ENCODE measurements at places on chromosomes 13 and 19. TPM values are rescaled to one million over a fixed set of nuclear protein-coding genes. Genes with fewer than 3 reads are reported as not detected.

DNA sequence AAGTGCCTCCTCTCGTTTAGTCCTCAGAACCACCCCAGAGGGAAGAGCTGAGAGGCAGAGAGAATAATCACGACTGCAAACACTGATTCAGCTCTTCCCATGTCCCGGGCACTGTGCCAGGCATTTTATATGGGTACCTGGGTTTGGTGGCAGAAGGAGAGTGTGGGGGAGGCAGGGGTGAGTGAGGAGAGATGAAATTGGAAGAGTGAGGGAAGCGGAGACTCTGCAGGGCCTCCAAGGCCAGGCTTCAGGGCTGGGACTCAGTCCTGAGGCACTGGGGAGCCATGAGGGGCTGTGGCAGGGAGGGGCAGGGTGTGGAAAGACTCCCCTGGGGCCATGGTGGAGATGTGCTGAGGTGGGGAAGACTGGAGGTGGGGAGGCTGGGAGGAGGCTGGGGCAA, 8.7 kb downstream of the SYNGR4 start:
- H3K4me3 ChIP-seq, result no peak overlapping the region
- no peaks in the 10 kb centered on the region for H3K4me1 ChIP-seq
- DNase-seq, result peak; percentile 72
- H3K27me3 ChIP-seq, result no peaks in the 10 kb centered on the region
- H3K36me3 ChIP-seq, result no peaks in the 10 kb centered on the region
- no peak overlapping the region for H3K27ac ChIP-seq

NFIC gene
- 168 TPM for total RNA-seq

HAUS8 gene
- 15.3 TPM for total RNA-seq

- no peak overlapping the region for H3K4me3 ChIP-seq
- no peak for DNase-seq
- H3K36me3 ChIP-seq, result no peaks in the 10 kb centered on the region
- H3K4me1 ChIP-seq, result no peaks in the 10 kb centered on the region
Measured at GRCh38 chr13:86601351-86601750, 802.1 kb upstream of the SLITRK6 start.

DNA sequence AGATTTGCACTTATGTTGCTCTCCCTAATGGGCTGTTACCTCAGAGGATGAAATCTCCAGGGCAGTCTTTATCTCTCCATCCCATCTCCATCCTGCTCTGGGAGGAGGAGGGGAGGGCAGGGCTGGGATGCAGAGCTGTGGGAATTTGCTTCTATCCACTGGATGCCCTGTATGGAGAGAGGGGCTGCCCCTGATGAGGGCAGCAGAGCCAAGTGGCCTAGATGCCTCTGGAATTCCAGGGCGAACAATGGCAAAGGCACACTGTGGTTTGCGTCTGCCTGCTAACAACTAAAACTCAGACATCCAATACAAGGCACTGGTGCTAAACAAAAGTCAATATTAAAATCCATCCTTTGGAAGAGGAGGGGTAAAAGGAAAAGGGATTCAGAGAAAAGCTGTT, 165.1 kb downstream of the COG6 start:
- H3K27me3 ChIP-seq, result no peaks in the 10 kb centered on the region
- DNase-seq, result no peak
- no peak overlapping the region for H3K27ac ChIP-seq

DNA sequence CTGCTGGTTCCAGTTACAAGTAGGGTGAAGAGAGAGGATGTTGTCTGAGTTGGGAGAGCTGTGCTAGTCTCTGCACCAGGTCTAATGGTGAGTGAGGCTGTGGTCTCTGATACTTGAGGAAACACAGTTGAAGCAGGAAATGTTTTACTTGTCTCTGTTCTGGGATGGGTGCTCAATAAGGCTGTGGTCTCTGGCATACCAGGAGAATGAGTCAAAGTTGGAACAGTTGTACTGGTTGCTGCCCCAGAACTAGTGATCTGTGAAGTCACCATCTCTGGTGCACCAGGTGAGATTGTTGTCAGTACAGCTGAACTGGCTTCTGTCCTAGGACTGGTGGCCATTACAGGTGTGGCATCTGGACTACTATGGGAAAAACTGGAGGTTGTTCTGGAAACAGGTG, 74.7 kb downstream of the MUC16 start:
- no peaks in the 10 kb centered on the region for H3K36me3 ChIP-seq
- no peaks in the 10 kb centered on the region for H3K27me3 ChIP-seq
- DNase-seq, result no peak
- no peaks in the 10 kb centered on the region for H3K4me1 ChIP-seq

GRCh38 chr13:98752467-98753290, at the start of gene SLC15A1:
TSS of gene SLC15A1 (minus strand) at chr13:98752672. CDS start at chr13:98752598, 74 bp downstream.
- H3K4me3 ChIP-seq, result peak within 1 kb of the TSS; percentile 23
- H3K27ac ChIP-seq, result no peak within 1 kb of the TSS
- no peak for DNase-seq
- H3K36me3 ChIP-seq, result no peaks in the 10 kb centered on the region
- no peaks in the 10 kb centered on the region for H3K27me3 ChIP-seq
- H3K4me1 ChIP-seq, result no peaks in the 10 kb centered on the region

DNA sequence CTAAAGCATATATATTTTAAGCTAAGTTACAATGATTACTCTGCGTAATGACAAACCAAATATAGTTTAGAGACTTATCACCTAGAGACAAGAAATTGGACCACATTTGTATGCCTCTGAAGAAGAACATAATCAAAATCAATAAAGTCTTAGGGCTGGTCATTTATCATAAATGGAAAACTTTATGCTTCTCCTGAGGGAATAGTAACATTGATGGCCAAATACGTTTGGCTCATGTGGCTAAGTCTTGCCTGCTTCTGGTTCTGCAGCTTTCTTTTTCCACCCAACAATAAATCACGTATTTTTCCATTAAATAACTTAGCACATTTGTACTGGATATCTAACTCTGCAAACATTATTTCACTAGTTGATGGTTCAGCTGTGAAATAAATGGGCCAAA, 458.4 kb downstream of the SLITRK1 start:
- H3K36me3 ChIP-seq, result no peaks in the 10 kb centered on the region
- DNase-seq, result no peak
- no peaks in the 10 kb centered on the region for H3K4me1 ChIP-seq
- H3K27ac ChIP-seq, result no peak overlapping the region

- no peak for DNase-seq
- no peak overlapping the region for H3K4me3 ChIP-seq
- H3K36me3 ChIP-seq, result no peaks in the 10 kb centered on the region
- no peaks in the 10 kb centered on the region for H3K27me3 ChIP-seq
- H3K27ac ChIP-seq, result no peak overlapping the region
Measured at GRCh38 chr13:111051041-111051725, 63.9 kb upstream of the ARHGEF7 start.

GRCh38 chr13:46586751-46587514, 34.0 kb downstream of the LRCH1 start:
- no peaks in the 10 kb centered on the region for H3K27me3 ChIP-seq
- H3K36me3 ChIP-seq, result no peaks in the 10 kb centered on the region
- DNase-seq, result no peak
- H3K4me1 ChIP-seq, result no peaks in the 10 kb centered on the region

RNF17 gene
- total RNA-seq, result 16.4 TPM

SULT2B1 gene
- total RNA-seq, result 43.0 TPM

Measured in prostate gland (tissue), 2 donors.